T-helper 1 cell (primary cell): ENCODE measurements at places on chromosomes 12 and 14.

DNA sequence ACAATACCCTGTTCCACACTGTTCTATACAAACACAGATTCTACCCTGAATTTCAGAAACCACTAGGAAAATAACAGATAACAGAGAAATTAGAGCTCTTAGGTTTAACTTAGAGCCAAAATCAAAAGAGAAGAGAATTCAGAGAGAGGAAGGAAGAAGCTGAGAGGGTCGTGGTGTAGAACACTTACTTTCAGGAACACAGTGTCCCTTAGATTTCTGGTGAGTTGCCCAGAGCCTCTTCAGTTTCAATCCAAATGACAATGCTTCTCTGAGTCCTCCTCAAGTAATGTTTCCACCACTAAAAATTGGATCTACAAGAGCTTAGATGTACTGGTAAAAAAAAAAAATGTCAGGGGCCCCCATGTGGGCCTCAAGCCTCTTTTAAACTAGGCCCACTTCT is 2.6 kb downstream of the YAF2 start:
- no peak for DNase-seq

DNA sequence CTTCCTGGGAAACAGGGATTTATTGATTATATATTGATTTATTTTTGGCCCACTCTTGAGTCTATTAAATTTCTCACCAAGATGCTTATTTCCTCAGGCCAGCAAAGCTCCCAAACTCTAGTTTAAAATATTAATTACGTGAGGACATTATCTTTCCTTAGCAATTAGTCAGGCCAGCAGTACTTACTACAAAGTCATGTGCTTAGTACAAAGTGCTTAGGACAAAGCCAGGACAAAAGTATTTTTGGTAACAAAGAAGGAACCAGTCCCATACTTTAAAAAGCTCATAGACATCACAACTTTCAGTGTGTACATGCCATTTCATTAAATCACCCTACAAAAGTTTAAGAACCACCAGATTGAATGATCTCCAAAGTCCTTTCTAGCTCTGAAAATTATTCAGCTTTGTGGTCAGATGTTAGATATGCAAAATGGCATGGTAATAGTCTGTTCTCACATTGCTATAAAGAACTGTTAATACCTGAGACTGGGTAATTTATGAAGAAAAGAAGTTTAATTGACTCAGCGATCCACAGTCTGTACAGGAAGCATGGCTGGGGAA is 94.7 kb upstream of the PWP1 start:
- DNase-seq = no peak

GRCh38 chr14:106459971-106460730 is 933.8 kb downstream of the TMEM121 start:
- peak; percentile 60 for DNase-seq

- DNase-seq = no peak
Measured at GRCh38 chr12:23262670-23263069, 637.7 kb downstream of the ETNK1 start.

GRCh38 chr12:30909349-30910037 is 17.1 kb upstream of the TSPAN11 start:
- no peak for DNase-seq

DNA sequence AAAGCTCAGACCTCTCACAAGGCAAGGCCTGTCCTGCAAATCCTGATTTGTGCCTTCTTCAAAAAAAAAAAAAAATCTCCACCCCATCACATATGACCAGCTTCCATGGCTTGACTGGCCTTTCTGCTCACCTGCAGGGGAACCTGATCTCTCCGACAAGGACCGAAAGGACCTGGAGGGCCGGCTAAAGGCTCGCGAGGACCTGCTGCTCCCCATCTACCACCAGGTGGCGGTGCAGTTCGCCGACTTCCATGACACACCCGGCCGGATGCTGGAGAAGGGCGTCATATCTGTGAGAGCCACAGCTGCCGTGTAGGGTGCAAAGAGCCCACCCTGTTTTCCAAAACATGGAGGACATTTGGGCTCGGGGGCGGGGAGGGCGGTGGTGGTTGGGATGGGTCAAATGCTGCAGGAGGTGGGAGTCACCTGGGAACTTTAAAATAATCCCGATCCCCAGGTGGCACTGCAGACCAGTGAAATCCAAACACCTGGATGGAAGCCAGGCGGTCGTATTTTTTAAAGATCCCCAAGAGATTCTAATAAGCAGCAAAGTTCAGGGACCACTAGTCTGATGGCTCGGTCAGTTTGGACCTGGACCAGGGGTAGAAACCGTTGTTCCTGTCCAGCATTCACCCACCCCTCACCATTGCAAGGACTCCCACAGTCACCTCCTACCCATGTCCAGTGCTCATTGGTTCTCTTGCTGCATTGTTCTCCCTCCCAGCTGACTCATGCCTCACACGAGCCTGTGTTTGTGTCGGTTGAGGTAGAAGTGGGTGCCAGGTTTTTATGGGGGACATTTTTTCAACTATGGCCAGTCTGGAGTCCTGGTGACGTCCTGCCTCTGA is 44.8 kb downstream of the FOXN4 start:
- DNase-seq = no peak

DNA sequence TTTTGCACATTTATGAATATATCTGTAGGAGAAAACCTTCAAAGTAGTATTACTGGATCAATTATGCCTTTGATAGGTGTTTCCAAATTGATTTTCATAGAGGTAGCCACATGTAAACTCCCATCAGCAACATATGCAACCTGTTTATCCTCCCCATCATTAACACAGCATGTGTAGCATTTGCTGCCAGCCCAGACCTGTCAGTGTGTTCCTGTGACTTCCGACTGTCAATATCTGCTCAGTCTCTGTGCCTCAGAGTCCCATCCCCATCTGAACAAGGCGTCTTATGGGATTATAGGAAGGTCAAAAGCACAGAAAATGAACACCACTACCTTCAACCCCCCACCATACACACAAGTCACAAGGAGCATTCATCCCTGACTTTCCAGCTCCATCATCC is 9.5 kb upstream of the CAPRIN2 start:
- no peak for DNase-seq

GRCh38 chr14:102774391-102775153 is 2.7 kb upstream of the TRAF3 start:
- DNase-seq = peak; percentile 53

- no peak for DNase-seq
Measured at GRCh38 chr12:18168016-18168415, 78.0 kb upstream of the RERGL start.

GRCh38 chr14:32934881-32935633 is 3.6 kb upstream of the NPAS3 start:
- no peak for DNase-seq

DNA sequence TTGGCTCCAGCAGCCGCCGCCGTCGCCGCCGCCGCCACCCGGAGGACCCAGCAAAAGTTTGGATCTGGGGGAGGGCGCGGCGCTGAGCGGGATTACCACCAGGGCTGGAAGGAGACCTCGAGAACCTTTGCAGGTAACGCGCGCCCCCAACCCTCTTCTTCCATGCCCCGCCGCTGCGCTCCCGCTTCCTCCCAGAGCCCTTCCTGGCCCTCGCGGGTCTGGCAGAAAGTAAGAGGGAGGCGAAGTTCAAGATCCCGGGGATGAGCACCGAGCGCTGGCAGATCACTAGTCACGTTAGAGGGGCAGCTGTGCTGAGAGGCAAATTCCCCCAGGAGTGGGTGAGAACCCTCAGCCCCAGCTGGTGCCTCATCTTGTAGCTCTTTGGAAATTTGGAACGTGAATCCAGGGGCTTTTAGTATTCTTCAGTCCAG is 3.9 kb downstream of the FLRT2 start:
- no peak for DNase-seq

GRCh38 chr14:106831322-106831720 is 1304.9 kb downstream of the TMEM121 start:
- DNase-seq = peak; percentile 40

GRCh38 chr12:50271724-50272247 is 11.5 kb downstream of the LIMA1 start:
- no peak for DNase-seq

DNA sequence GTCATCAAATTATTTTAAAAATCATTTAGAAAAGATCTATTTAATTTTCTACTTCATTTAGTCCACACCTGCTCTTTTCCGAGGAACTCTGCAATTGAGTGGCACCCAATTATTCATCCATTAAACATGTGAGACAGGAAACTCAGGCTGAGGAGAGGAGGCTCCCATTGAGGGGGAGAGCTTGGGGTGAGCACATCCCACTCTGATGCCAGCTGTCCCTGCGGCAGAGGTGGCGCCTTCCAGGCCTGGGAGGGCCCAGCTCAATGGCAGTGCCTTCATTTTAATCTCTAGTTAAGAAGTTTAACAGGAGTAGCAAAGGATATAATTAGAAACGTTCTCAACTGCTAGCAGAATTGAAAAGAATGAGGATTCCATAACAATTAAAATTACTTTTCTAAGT is 92.0 kb downstream of the ITPR2 start:
- DNase-seq = no peak

- DNase-seq = no peak
Measured at GRCh38 chr14:104299993-104300761, 161.8 kb downstream of the KIF26A start.

- DNase-seq = no peak
Measured at GRCh38 chr14:64255756-64256155, 38.4 kb downstream of the ESR2 start.

- DNase-seq = no peak
Measured at GRCh38 chr12:2183556-2184541, 131.1 kb downstream of the CACNA1C start.

DNA sequence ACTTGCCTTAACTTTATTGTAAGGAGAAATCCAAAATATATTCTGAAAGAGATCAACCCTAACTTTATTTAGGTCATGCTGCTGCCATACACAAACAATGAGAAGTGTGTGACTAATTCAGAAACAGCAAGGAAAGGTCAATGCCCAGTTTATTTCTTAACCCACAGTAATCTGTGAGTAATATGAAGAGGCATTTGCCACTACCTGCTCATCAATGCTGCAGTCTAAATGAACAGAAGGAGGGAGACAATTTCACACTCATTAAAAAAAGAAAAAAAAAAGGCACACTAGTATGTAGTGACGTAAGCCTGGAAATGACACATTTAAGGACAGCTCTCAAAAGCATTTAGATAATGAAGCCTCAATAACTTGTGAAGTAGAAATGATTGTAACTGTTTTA is 90.5 kb upstream of the FOXN3 start:
- DNase-seq = no peak

GRCh38 chr14:54537651-54538050 is 27.9 kb downstream of the CGRRF1 start:
- DNase-seq = no peak

DNA sequence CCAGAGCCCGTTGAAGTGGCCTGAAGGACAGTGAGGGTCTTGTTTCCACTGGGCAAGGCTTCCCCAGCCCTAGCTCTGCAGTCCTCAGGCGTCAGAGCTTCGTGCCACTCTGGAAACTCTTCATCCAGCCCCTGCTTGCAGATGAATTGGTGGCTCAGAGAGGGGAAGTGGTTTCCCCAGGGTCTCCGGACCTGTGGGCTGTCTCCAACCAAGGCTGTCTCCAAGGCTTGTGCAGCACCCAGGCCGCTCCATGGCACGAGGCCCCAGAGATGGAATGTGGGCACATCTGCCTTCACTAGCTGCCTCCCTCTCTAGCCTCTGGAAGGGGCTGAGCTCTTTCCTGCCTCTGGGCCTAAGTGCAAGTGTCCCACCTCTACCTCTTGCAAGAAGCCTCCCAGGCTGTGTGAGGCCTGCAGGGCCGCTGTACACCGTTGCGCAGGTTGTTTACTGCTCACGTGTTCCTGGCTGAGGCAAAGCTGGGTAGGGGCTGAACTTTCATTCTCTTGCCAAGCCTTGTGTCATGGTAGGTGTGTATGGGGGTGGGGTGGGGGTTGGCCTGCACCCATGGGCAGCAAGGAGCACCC is 11.1 kb downstream of the RIN3 start:
- DNase-seq = no peak

DNA sequence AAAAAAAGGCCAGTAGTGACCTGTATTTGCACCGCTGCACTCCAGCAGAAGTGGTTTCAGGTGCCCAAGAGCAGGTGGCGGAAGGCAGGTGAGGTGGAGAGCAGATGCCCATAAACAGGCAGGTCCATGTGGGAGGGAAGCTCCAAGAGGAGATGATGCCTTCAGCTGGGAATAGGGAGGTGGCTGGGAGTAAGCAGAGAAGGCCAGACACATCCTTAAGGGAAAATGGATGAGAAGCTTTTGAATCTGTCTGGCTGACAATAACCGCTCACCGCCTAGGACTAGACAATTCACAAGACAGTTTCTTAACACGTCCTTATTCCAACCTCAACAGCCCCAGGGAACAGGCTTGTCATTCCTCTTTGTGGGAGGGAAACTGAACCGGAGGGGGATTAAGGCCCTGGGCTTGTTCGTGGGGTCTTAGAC is 43.9 kb upstream of the PLEKHG6 start:
- DNase-seq = no peak

- no peak for DNase-seq
Measured at GRCh38 chr12:96981911-96982310, 74.9 kb downstream of the NEDD1 start.

GRCh38 chr12:49219417-49220026 is 30.6 kb upstream of the TUBA1A start:
- no peak for DNase-seq

DNA sequence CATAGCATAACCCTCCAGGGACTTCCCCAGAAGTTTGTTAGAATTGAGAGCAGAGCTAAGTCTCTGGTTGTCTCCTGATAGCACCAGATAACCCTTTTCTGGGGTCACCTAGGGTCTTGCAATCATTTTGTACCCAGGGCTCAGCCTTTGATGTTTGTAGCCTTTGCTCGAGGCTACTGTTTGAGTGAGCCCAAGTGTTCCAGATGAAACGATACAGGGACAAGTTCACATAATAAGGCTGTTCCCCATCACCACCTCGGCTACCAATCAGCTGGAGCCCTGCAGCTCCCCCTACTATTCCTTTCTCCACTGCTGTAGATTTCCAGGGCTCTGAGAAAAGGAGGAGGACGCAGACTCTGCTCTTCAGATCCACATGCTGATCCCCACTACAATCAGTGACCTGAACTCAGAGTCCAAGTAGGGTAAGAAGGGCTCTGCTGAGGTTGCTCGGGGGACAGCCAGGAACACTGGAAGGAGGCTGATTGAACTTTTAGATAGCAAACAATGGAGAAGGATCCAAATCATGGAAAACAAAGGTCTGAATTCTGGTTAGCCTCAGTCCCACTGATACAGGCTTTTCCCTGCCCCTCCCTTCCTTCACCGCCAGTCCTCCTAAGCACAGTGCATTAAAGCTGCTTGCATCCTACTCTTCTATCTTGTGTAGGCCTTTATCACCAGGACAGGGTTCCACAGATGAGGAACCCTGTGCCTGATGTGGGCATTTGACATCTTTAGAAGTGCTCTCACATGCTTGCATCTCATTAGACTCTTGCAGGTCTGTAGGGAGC is at the start of gene EDDM3A:
EDDM3A (plus strand) TSS at position 317 of the 788 bp plus-strand sequence. CDS start 1,694 bp downstream, outside the sequence.
- no peak for DNase-seq

- DNase-seq = no peak
Measured at GRCh38 chr14:69572030-69572840, 2.4 kb downstream of the CCDC177 start.

- DNase-seq = no peak
Measured at GRCh38 chr12:65566751-65567150, 257.5 kb upstream of the HMGA2 start.
